ENCODE measurements at places on chromosomes 7 and 10.

DNA sequence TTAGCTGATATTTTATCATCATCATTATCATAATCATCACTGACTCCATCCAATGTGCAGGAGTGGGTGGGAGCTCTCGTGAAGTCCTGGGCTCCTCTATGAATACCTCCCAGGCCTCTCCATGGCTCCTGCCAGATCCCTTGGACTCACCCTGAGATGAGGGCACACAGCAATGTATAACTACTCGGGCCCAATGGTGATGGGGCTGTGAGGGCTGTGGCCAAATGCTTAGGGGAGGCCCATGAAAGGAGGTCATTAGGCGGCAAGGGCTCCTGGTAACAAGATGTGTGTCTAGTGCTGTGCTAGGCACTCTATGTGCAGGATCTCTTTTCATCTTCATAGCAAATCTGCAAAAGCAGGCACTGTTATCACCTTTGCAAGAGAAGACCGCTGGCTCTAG lies 270.9 kb downstream of the GLRX3 start:
- no peak for DNase-seq

DNA sequence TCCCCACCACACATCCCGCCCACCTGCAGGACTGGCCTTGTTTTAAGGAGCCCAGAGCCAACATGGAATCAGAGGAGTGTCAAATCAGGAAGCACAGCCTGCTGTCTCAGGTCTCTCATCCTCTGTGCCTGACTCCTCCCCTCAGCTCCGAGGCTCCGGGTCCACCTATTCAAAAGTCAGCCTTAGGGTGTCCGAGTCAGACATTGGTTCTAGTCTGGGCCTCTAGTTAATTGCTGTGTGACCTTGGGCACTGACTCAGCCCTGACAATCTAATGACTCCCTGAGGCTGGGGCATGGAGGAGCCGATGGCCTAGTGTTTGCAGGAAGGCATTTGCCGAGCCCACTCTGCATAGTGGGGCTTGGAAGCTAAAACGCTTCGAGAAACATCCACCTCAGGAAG lies 223.1 kb upstream of the PPP2R2D start:
- DNase-seq, result no peak

DNA sequence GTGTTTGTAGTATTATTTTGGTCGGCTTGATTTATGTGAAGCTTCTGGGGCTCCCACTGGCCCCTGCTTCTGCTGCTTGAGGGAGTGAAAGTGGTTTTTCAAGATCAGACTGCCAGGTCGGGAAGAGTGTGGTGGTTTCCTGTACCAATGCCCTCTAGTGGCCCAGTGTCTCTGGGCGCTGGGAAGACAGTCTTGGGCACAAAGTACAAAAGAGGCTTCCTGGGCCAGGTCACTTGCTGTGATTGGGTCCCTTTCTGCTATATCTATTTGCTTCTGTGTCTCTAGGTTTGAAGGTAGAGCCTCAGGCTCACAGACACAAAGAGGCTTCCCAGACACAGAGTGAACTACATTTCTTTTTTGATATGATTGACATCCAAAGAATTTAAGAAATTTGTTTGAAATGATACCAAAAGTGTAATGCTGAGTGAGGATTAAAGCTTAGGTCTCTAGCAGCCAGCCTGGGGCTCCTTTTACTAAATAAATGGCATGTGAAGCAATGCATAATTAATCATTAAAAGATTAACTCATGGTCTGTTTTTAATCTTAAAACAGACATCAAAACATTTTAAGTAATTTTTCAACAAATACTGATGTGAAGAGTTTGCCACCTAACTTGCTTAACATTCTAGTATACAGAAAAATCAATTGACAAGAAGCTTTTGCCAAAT lies 36.3 kb downstream of the ABCB1 start:
- no peak for DNase-seq

- DNase-seq, result no peak
These were observed 9.3 kb upstream of the PDLIM1 start for GRCh38 chr10:95300022-95300539.

- no peak for DNase-seq
These were observed 7.0 kb downstream of the UMAD1 start for GRCh38 chr7:7647495-7648036.

DNA sequence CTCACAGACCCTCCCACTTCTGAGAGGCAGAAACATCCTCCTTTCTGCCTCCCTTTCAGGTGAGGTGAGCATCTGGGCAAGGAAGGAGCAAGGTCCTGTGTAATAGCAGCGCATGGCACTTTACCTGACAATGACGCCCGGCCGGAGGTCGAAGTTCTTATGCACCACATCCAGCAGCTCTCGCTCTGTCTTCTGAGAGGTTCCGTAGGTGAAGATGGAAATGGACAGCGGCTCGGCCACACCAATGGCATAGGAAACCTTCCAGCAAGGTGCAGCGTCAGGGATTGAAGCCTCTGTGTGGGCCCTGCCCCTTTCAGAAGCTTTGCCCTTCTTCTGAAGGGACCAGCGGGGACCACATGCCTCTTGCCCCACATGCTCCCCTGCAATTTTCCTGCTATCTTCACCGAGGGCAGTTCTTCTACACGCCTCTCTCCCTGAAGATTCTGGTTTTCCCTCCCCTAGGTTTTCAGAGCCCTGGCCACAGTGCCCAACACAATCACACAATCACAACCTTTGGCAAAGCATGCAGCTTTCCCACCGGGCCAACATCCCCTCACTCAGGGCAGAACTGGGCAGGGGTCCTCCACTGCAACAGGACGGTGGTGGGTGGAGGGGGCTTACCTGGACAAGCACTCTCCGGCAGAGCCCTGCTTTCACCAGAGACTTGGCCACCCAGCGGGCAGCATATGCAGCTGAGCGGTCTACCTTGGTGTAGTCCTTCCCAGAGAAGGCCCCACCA lies 14.9 kb downstream of the MAT1A start:
- no peak for DNase-seq

DNA sequence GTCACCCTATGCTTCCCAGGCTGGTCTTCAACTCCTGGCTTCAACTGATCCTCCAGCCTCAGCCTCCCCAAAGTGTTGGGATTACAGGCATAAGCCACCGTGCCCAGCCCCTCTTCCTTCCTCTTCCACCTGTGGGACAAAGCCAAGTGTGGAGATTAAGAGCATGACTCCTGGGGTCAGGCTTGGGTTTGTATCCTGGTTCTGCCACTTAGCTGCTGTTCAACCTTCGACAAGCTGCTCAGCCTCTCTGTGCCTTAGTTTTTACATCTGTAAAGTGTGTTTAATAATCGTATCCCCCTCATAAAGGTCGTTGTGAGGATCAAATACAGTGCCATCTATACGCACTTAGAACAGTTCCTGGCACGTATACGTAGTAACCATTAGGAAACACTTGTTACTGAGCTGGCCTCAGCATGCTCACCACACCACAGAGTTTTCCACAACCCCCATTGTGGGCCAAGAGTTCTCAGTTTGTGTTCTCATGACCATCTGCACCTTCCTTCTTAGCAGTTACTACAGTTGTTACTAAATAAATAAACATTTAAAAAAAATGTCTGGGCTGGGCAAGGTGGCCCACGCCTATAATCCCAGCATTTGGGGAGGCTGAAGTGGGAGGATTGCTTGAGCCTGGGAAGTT lies 140.5 kb upstream of the BTBD16 start:
- DNase-seq, result no peak

- no peak for DNase-seq
These were observed 33.3 kb downstream of the CYCS start for GRCh38 chr7:25091779-25092178.

GRCh38 chr7:44736896-44737295 lies 11.8 kb upstream of the ZMIZ2 start:
- no peak for DNase-seq

DNA sequence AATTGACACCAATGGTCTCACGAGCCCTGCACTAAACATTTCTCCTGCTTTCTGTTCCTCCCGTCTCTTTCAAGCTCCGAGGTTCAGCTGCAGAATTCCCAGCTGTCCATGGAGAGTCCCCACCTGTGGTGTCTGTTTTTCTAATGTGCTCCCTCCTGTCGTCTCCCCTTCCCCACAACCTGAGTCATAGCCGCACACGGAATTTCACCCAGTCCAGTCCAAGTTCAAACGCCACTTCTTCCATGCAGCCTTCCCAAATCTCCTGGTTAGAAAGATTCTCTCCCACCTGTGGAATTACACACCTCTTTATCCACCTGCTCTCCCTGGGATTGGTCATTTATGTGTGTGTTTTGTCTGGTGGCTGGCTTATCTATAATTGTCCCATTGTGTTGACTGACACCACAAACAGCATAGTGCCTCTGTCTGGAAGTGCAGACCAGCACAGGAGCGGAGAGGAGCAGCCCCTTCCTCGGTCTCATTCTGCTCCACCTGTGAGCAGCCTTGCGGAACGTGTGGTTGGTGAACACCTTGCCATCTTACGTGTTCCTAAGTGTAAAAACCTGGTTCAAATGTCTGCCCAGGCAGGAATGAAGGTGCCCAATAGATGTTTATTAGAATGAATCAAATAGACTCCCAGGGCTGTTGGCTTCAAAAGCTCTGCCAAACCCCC lies 3.3 kb upstream of the DIP2C start:
- no peak for DNase-seq
